ENCODE measurements at places on chromosomes 2 and 18.

DNA sequence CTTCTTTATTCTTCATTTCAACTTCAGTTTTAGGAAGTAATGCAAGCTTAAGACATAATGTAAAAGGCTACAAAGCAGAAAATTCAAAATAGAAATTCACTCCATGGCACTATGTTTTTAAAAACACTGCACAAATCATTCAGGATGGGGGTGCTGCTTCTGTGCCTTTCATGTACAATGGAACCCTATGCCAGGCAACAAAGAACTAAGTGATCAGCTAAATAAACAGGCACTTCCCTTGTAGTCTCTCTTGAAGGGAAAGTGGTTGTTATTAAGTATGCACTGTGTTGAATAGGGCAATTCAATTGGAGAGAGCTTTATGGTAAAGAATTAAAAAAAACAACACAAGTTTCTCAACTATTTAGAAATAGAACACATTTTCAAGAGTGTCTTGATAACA, 10.9 kb upstream of the ERBB4 start:
- DNase-seq: no peak

DNA sequence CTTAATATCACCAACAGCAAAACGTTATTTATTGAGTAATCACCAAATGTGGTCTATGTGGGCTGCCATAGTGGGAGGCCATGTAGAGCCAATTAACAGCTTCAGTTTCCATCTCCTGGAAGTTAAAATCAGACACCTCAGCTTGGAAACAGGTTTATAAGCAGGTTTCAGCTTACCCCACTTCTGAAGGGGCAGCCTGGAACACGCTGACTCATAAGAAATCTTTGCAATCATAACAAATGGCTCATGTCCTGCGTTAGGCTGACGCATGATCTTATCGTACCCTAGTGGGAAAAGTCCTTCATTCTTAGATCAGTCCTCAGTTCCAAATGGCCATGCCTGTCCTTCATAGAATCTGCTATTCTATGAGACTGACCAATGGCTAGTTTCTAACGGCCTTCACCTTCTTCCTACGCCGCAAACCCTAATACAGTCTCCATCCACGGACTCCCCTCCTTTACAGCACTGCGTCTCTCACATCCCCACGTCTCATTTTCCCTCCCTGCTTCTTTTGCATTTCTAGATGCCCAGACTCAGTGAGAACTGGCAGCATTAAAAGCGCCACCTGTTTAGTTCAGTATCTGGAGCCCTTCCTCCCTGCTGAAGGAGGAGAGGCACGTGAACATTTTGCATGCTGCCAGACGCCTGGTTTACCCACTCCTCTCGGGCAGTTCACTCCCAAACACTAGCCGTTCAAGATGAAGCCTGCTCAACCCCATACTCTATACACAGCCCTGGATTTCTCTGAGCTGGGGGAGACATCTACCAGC, 24.2 kb upstream of the BZW1 start:
- no peak for DNase-seq

DNA sequence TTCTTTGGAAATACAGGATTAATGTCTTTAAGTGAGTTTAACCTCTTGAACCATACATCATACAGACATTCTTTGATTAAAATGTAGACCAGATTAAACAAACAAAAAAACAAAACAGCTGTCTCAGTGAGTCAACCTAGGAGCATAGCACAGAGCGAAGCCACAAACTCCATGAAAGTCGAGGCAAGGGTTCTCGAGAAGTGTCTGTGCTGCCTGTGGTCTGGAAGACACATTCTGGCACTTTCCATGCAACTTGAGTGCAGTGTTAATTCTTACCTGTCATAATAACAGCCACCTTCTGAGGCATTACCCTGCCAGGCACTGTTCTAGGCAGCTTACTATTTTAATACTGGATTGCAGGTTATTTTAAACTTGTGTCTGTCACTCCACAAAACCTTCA, 435.5 kb upstream of the MMADHC start:
- DNase-seq: no peak

DNA sequence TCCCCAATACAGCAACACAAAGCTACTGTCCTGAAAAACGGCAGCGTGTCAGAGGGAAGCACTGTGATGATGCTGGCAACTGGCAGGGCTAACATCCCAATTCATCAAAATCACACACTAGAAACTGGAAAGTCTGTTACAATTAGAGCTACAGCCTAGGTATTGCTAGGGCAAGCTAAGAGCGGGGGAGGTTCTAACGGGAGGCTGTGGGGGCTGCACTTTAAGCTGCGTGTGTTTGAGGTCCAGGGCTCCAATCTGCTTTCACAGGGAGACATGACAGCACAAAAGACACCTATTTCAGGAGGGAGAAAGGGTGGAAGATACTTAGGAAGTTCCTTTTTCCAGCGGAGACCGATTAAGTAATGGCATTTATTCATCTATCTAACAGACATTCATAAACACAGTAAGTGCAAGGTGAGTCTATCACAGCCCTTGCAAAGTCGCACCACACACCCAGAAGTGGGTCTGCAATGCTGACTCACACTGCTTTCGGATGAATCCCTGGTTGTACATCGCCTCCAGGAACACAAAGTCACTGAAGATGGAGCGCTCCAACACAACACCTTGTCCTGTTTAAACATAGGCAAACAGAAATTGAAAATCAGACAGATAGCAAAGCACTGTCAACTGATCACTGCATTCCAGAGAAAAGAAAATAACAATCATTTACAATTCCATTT, 6.9 kb downstream of the NDUFA10 start:
- no peak for DNase-seq

- DNase-seq: no peak
Observed at GRCh38 chr2:157743051-157743450, 114.4 kb upstream of the ACVR1C start.

- DNase-seq: no peak
Observed at GRCh38 chr2:188527581-188527993, 235.9 kb downstream of the GULP1 start.

- no peak for DNase-seq
Observed at GRCh38 chr2:3427272-3427671, 47.8 kb downstream of the TRAPPC12 start.

DNA sequence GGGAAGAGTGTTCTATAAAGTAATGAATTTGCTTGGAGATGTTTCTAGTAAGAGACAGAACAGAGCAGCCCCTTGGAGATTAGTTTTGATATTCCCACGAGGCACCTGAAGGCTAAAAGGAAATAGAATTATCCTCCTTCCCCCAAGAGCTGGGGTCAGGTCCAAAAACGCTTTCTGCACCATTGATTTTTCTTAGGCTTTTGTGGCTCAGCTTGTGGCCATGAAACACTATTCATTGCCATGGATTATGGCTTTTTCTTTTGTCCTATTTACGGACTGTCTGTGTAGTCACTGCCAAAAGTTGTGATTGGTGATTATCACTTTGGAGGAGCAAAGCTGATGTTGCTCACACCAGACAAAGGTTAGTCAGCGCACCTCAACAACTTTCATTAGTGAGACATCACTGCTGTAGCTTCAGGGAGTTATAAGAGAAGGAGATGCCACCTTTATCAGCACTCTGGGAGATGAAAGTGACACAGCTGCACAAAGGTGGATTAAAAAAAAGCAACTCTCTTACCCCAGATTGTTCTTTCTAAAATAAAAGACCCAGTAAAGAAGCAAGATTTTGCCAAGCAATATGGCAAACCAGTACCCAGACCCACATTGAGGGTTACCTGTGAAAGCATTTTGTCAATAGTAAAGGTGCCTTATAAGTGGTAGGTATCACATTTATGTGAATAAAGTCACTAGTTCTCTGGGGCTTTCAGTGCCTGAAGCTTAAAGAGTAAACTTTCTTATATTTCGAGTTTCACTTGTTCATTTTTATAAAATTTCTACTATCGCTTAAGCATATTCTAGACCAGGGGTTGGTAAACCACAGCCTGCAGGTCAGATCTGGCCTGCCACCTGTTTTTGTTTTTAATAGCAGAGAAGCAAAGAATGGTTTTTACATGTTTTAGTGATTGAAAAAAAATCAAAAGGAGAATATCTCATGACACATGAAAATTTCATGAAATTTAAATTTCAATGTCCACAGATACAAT, 10.6 kb downstream of the CXCR4 start:
- DNase-seq: no peak

DNA sequence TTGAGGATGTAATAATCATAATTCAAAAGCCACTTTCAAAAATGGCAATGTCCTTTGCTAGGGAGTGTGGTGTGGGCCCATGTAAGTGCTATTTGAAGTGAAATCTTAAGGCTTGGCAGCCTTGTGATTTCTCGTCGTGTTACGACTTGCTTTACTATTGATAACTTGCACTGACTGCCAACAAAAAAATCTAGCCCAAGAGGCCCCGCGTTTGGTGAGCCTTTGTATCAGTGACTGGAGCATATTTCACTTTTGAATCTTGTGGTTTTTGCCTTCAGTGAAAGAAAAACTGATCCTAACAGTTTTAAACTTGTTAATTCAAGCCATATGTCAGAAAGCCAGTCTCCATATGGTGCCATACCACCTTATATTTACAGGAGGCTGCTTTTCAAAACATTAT, 248.0 kb downstream of the TMEM182 start:
- DNase-seq: no peak

DNA sequence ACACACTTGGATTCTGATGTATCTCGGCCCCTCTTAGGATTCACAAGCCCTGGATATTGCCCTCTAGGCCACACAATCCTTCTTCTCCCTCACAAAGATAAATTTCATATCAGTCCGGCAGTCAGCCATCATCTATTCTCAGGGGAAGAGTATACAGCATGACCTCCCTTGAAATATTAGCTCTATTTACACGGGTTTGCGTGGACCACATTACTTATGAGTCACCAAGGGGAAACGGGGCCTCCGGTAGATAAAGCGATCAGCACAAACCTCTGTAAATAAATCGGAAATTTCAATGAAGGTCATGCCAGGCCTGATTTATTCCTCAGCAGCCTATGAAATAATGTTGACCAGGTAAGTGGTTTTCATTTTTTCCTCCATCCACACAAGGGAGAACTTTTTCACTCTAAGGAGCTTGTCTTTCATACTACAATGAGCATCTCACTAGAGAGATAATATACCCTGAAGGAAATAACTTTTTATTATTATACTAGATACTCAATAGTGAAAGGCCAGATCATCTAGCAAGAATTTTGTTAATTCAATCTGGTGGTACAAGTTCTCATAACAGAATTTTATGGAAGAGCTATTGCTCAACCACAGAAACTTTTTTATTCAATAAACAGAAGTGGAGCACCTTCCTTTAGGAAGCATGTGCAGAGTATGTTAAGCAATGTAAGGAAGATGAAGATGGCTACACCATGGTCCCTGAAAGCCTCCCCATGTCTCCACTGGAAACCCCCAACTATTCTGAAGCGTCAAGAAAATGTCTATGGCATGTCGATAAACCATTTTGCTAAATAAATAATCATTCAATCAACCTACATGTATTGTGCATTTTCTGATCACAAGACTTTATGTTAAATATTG, 125.2 kb upstream of the PIK3C3 start:
- DNase-seq: no peak

DNA sequence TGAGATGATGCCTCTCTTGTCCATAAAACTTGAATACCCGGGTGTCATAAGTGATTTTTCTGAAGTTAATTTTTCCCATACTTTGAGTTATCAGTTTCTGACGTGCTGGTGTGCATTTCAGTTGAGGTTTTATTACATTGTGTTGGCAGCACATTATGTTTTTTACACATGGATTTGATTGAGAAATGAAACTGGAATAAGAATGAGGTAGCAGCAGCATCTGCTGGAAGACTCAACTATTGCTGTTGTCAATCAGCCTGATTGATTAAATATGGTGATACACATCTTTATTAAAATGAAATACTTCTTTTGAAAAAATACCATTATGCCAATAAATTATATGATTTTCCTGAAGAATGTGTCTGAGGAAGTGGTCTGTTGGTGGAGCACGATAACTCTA, 60.5 kb downstream of the INSIG2 start:
- no peak for DNase-seq

DNA sequence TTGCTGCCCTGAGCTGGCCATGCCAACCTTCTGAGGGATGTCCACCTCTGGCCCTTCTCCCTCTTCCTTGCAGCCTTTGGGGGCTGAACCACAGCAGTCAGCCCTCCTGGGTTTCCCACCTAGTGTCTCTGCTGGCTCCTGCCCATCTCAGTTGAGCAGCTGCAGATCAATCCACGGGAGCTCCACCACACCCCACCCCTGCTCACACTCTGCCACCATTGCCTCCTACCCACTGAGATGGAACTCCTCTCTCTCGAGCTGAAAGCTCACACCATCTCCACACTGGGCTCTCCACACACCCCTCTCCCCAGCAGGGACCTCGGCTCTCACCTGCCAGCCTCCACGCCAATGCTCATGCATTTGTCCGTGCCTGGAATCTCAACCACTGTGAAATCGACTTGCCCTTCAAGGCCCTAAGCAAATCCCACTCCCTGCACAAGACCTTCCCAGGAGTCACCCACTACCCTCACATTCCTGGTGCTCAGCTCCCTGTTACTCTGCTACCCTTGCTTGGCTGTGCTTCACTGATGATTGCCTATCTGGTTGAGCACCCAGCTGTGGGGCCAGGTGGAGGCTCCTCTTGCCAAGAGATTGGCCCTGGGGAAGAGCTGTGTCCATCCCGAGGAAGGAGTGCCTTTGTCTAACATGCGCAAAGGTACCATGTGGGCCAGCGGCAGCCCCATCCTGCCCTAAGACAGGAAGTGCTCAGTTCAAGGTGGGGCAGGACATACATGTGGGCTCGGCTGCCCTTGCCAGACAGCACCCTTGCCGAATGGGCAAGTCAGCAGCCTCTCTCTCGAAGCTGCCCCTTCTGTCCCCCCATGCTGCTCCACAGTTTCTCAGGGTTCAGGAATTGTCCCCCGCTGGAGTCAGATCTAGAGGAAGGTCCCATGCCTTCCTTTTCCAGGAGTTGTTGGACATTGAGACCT, 208.7 kb downstream of the CYP26B1 start:
- no peak for DNase-seq

- DNase-seq: no peak
Observed at GRCh38 chr18:22318745-22319407, 98.8 kb downstream of the CTAGE1 start.

DNA sequence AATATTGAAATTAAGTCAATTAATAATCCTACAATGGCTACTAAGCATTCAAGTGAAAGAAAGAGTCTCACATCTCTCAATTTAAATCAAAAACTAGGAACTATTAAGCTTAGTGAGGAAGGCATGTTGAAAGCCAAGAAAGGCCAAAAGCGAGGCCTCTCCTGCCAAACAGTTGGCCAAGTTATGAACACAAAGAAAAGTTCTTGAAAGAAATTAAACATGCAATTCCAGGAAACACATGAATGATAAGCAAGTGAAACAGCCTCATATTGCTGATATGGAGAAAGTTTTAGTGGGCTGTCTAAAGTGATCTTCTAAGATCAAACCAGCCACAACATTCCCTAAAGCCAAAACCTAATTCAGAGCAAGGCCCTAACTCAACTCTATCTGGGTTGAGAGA, 11.8 kb downstream of the RDH14 start:
- no peak for DNase-seq

DNA sequence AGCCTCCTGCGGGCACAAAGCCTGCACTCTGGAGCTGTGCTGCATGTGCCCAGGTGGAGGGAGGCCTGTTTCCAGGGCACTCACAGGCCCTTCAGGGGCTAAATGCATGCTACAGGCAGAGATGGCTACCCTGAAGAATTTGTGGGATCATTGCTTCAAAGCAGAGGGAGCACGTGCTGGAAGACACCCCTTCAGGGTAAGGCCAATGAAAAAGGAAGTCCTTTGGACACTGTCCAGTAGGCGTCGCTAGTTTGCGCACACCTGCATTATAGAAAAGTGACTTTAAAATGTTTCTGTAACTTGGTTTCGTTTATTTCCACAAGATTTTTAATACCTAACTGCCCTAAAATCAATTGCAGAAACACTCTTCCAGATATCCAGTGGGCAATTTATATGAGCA, 325.3 kb downstream of the ZNF516 start:
- no peak for DNase-seq

- no peak for DNase-seq
Observed at GRCh38 chr2:164600763-164601162, 20.5 kb downstream of the GRB14 start.

All from lower leg skin (tissue), 4 donors.